Fibroblast of villous mesenchyme (primary cell): ENCODE measurements at places on chromosomes 6 and 20. TPM values are rescaled to one million over a fixed set of nuclear protein-coding genes. Genes with fewer than 3 reads are reported as not detected.

DNA sequence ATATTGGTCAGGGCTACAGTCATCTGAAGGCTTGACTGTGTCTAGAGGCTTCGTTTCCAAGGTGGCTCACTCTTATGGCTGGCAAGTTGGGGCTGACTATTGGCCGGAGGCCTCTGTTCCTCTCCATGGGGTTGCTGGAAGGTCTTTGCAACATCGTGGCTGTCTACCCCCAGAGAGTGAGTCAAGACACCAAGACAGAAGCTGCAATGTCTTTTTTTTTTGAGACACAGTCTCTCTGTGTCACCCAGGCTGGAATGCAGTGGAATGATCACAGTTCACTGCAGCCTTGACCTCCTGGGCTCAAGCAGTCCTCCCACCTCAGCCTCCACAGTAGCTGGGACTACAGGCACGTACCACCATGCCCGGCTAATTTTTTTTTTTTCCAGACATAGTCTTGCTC, 29.4 kb upstream of the KIF3B start:
- no peak for DNase-seq

Gene RAB44
- total RNA-seq = under 0.01 TPM in 1 of 2 replicates, not detected in the other

- no peak for DNase-seq
Observed at GRCh38 chr6:16716321-16716858, 44.9 kb downstream of the ATXN1 start.

Gene MYT1
- total RNA-seq = not detected in 2 replicates

GRCh38 chr6:36109092-36109491, 21.2 kb upstream of the MAPK13 start:
- no peak for DNase-seq

GRCh38 chr6:14732844-14733757, 512.8 kb upstream of the JARID2 start:
- DNase-seq = peak; percentile 55

- DNase-seq = no peak
Observed at GRCh38 chr20:47748823-47749222, 36.5 kb downstream of the SULF2 start.

Gene REM1
- total RNA-seq = not detected in 2 replicates

DNA sequence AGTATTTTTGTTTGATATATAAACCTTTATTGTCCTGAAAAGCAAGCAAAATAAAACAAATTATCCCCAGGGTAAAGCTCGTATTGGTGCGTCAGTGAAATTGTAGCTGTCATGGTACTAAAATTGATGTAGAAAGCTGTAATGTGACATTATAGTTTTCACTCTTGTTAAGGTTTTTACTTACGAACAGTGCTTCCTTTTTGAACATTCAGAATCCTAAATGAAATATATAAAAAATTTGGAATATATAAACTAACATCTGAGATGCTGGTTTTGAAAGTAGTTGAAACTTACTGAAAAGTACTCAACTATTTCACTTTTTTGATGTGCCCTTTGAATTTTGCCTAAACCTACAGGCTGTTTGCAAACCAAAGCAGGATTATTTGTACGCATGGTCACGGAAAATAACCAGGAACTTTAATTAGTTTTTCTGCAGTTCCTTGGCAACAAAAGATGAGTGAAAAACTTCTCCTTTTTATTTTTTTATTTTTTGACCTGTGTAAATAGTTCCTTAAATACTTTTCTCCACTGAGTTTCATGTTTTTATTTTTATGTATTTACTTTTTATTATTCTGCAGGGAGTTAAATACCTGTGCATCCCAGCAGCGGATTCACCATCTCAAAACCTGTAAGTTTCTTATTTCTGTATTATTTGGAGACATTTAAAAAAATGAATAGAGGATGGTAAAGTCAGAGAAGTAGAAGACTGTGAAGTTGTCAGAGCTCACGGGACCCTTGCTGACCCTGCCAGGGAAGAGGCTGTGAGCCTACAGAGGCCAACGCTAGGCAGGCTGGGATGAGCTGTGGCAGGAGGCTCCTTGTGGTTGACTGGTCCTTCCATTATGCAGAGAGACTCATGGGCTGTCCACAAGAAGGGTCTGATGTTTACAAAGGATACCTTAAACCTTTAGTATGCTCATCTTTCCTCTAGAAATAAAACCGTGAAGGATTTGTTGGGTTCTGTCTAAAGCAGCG, 42.5 kb downstream of the DUSP22 start:
- no peak for DNase-seq

DNA sequence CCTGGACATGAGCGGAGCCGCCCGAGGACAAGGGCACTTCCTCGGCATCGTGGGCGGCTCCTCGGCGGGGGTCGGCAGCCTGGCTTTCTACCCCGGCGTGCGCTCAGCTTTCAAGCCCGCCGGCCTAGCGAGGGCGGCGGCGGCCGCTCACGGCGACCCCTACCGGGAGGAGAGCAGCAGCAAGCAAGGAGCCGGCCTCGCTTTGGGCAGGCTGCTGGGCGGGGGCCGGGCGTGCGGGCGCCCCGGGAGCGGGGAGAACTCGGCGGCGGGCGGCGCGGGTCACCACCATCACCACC, 6.7 kb downstream of the PRDM13 start:
- DNase-seq = peak; percentile 38

- DNase-seq = peak; percentile 47
Observed at GRCh38 chr6:43772681-43773049, 2.7 kb downstream of the VEGFA start.

GRCh38 chr6:305371-306206, 13.3 kb downstream of the DUSP22 start:
- no peak for DNase-seq

Gene DSN1
- total RNA-seq = 13.9 and 16.8 TPM in 2 replicates

Gene GPR6
- total RNA-seq = not detected in 2 replicates

- DNase-seq = peak; percentile 71
Observed at GRCh38 chr6:154791556-154792317, 58.5 kb downstream of the SCAF8 start.

DNA sequence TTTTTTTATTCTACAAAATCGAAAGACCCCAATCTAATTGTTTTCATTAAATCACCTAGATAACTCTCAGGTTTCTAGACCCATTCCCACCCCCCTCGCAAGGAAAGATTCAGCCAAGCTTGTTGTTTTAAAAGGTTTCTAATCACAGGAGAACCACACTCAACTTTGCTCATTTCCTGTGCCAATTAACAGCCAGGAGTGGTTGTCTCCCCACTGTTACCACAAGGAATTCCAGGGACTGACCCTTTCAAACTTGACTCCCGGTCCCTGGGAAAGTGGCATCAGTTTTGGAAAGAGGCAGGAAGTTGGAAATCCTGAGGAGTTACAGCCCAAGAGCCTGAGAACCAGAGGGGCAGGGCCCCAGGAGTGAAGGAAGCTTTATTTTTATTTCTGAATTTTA, 561.3 kb upstream of the JAG1 start:
- DNase-seq = peak; percentile 75

- no peak for DNase-seq
Observed at GRCh38 chr6:170057034-170057734, 233.7 kb downstream of the DLL1 start.

DNA sequence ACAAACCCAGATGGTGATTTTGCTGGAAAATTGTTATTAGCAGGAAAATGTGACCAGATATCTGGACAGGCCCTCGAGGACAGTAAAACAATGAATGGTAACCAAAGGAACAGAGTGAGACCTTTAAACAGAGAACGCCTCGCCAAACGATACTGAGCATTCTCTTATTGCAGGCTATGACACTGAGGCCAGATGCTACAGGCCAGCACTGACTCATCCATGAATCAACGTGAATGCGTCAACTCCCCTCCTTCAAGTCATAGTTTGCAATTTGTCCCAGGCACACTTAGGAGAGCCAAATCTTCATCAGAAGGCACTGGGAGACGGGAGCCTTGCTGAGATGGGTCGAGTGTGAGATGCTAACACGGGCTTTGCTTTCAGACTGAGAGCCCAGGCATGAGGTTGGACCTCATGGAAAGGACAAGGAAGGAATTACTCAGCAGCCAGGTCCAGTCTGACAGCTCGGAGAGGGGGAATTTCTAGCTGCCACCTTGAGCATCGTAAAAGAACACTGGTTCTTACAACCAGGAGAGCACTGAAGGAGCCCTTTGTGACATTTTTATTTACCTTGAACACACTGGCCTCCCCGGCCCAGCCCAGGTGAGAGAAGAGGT, 60.7 kb downstream of the BMP7 start:
- peak; percentile 17 for DNase-seq

DNA sequence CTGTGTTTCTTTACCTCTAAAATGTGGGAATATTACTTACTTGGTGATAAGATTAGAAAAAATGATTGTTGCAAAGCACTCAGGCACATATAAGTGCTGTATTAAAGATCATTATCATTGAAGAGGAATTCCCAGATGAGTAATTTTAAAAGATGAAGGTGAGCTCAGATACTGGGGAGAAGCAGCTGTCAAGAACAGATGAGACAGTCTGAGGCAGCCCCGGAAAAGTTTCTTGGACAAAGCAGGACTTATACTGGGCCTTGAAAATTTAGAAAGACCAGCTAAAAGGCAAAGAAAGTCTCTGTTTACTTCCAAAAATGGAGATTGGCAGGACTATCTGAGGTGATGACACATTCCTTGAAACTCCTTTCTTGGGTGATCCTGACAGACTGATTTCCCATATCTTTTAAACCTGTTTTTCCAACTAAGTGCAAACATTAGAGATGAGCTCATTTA, 93.8 kb upstream of the MARCKS start:
- DNase-seq = no peak

Gene OPN5
- not detected in 2 replicates for total RNA-seq

DNA sequence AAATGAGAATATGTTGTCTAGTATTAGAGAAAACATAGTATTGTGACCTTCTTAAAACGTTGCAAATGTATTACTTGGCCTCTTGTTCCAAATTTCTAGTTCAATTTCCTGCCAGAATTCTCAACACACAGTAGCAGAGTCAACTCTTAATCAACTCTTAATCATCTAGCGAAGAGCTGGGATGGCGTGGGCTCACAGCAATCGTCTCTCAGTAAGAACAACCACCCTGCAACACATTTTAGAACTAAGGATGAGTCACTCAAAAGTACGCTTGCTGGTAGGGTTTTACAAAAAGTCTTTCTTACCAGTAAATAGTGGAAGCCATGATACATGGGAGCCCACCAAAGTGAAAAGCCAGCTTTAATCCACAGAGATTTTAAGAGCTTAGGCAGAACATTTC, 24.6 kb downstream of the GPR6 start:
- DNase-seq = no peak

- DNase-seq = peak; percentile 36
Observed at GRCh38 chr6:99467509-99468106, 42.5 kb upstream of the PNISR start.

Gene TBXT
- total RNA-seq = not detected in 2 replicates

DNA sequence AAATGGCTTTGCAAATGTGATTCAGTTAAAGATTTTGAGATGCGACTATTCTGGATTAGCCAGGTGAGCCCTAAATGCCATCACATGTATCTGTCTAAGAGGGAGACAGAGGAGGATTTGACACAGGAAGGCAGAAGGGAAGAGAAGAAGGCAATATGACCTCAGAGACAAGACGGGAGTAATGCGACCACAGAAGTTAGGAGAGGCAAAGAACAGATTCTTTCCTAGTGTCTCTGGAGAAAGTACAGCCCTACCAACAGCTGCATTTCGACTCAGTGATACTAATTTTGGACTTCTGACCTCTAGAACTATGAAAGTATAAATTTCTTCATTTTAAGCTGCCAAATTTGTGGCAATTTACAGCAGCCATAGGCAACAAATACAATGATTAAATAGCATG, 24.2 kb upstream of the TPD52L1 start:
- no peak for DNase-seq

Gene KCNK5
- total RNA-seq = not detected in 2 replicates

DNA sequence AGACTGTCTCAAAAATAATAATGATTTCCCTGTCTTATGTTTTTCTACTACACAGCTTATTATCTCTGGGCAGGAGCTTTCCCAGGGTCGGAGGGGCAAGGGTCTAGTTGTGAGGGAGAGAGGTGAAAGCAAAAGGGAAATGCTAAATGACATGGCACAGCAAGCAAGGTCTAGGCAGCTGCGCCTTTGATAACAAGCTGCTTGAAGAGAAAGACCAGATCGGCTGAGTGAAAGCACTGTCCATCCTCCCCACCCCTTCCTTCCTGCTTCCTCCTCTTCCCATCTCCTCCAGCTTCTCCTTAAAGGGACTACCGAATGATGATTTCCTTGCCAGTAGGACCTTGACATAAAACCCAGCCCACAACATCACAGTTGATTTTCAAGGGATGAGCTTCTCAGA, 158.1 kb upstream of the AKAP12 start:
- DNase-seq = peak; percentile 50

Gene DEF6
- total RNA-seq = 0.32 and 1.3 TPM in 2 replicates

DNA sequence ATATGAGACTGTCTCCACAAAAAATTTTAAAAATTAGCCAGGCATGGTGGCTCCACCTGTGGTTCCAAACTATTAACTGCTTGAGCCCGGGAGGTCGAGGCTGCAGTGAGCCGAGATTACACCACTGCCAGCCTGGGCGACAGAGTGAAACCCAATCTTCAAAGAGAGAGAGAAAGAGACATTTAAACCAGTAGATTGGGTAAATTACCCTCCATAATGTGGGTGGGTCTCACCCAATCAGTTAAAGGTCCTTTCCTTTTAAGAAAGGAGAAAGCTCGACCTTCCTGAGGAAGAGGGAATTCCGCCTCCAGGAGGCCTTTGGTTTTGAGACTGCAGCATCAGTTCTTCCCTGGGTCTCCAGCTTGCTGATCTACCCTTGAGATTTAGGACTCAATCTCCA, 25.2 kb upstream of the SCML4 start:
- no peak for DNase-seq

DNA sequence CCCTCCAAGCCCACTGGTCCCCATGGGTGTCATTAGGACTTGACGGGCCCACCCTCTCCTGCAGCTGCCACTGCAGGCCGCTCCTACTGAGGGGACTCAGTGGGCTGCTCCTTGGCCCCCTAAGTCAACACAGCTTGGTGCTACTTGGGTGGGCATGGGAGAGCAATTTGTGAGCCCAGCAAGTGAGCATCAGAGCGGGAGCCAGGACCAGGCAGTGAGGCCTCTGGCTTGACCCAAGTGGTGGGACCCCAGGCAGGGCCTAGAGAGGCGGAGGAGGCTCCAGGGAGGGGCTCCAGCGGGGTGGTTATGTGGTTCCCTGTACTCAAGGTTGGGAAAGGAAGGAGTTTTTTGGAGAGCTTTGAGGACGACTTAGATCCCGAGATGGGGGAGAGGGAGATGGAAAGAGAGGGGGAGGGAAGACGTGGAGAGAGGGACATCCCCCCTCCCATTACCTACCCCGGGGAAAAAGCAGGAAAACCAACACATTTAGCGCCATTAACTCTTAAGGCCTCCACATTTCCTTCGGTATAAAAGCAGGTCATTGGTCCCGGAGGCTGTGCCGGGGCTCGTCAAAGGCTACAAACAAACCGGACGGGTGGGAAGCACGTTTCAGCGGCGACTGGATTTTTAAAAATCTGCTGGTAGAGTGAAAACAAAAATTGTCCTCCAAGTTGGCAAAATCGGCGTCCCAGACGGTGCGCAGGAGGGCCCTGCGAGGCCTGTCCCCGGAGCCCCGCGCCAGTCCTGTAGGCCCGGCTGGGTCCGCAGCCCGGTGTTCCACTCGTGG, 8.8 kb downstream of the FOXC1 start:
- no peak for DNase-seq

Gene RCAN2
- 1.7 and 1.9 TPM in 2 replicates for total RNA-seq

Gene PLAGL2
- total RNA-seq = 3.9 and 4.3 TPM in 2 replicates

GRCh38 chr6:70706491-70707123, 38.9 kb downstream of the SMAP1 start:
- peak; percentile 74 for DNase-seq
